T-helper 9 cell (primary cell): ENCODE measurements at places on chromosomes 2 and 18.

- no peak for DNase-seq
Measured at GRCh38 chr2:53545604-53546003, 222.0 kb upstream of the CHAC2 start.

DNA sequence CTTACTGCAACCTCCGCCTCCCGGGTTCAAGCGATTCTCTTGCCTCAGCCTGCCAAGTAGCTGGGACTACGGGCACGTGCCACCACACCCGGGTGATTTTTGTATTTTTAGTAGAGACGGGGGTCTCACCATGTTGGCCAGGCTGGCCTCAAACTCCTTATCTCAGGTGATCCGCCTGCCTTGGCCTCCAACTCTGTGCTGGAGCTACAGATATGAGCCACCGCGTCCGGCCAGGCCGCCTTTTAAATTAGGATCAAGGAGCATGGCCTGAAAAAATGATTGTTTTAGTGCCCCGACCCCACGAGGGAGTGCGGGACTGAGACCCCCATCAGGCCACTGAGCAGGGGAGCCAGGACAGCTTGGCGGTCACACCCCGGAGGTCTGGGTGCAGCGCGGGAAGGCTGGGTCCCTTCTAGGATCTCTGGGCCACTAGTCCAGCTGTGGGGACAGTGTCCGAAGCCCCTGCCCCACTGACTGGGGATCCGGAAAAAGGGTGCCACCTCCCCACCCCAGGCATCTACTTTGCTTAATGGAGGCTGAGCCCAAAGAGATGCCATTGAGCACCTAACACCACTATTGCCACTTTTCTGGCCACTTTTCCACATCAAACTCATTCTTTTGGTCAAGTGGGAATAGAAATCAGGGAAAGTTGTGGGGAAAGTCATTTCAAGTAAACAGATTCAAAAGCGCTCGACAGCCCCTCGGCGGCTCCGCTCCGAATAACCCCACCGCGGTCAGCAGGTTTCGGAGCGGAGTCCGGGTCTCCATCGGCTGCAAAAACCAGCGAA lies 19.7 kb upstream of the DNMT3A start:
- DNase-seq: no peak

DNA sequence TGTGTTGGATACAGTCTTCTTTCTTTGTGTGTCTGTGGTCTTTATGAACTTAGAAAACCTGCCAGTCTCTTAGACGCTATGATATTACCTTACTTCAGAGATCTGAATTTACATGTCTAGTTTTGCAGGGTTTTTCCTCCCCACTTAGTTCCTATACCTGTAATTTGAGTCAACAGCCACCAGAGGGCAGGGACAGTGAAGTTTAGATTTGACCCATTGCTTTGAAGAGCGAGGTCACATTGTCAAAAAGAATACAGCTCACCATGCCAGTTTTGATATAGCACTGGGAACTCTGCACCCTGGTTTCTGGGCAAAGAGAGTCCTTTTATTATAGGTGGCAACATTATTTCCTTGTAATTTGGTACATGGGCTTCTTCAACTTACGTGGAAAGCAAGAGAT lies 102.3 kb downstream of the MAPK4 start:
- DNase-seq: no peak

DNA sequence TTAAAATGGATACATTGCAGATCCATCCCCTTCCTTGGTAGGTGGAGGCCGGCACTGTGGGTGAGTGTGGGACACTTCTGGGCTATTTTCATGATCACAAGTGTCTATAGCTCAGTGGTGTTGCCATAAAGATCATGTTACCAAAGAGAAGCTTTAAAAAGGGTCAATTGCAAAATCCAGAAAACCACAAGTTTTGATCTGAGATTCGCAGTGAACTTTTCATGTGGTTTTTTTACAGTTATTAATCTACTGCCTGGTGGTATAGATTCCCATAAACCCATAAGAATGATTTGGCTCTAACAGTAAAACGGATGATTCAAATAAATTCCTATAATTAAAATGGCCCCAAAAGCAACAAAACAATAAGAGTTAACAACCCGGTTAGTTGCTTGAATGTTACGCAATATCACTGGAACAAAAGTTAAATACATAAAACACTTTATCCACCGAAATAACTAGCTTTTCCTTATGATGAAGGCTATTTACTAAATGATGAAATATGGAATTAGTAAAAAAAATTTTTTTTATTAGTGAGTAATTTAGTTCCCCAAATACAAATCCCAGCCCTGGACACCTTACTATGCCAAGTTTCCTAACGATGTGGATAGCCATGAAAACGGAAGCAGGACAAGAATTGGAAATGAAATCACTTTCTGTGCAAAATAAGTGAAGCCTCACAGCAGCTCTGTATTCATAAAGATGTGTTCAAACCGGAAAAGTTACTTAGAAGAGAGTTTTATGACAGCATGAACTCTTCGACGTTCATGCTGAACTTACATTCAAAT lies 95.6 kb upstream of the THOC1 start:
- DNase-seq: no peak

- no peak for DNase-seq
Measured at GRCh38 chr18:24582771-24583170, 122.3 kb downstream of the HRH4 start.

GRCh38 chr18:57974585-57975265 lies 69.3 kb upstream of the NEDD4L start:
- no peak for DNase-seq

DNA sequence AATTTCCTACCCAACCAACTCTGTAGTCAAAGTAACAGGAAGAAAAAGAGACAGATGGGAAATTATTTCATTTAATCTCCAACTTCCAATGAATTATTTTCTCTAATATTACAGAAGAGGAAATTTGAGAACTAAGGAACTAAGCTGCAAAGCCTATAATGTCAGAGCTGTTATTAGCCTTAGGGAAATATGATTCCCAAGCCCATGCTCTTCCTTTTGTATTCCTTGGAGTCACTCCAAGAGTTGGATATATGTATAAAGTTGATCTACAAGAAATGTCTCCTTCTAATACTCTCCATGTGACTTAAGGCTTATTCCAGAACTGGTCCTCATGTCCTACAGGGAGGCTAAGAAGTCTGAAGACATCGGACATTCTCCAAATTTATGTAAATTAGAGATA lies 31.6 kb upstream of the VWC2L start:
- DNase-seq: no peak

DNA sequence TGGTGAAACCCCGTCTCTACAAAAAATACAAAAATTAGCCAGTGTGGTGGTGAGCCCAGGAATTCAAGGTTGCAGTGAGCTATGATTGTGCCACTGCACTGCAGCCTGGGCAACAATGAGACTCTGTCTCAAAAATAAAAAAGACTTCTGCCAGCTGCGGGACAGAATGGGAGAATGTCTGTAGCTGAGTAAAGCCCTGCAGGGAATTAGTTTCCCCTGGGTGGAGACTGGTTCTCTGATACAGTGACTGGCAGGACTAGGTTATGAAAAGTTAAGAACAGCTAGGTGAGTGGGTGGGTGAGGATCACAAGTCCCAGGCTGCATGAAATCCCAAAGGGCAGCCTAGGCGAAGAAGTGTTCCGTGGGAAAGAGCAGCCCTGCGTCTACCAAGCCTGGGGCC lies 13.8 kb upstream of the CATIP start:
- DNase-seq: no peak

- DNase-seq: no peak
Measured at GRCh38 chr2:233456111-233456510, 101.8 kb downstream of the DGKD start.

DNA sequence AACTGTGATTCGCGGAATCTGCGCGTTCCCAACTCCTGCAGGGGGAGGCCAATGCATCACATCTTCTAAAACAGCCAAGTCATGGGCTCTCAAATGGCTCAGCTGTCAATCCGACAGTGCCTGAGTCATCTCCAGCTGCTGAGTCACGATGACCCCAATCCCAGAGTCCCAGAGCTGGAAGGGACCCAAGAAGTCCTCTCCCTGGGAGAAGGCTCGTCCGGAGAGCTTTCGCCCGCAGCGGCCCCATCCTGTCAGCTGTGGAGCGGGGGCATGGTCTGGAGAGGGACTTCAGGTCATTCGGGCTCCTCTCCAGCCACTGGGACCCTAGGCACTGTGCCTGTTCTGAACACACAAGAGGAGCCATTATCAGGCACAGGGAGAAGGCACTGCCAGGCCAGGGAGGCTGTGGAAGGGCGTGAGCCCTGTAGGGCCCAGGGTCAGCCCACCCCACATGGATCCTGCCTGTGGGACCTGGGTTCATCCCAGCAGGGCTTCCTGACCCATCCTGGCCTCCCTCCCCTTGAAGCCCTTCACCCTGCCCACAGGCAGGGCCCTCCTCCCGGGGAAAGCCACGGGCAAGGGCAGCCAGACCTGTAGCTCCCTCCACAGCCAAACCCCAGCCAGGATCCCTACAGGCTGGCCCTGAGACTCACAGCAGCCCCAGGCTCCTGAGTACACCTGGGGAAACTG lies 47.6 kb upstream of the GPC1 start:
- no peak for DNase-seq

- no peak for DNase-seq
Measured at GRCh38 chr2:165905269-165905668, 48.3 kb downstream of the TTC21B start.

DNA sequence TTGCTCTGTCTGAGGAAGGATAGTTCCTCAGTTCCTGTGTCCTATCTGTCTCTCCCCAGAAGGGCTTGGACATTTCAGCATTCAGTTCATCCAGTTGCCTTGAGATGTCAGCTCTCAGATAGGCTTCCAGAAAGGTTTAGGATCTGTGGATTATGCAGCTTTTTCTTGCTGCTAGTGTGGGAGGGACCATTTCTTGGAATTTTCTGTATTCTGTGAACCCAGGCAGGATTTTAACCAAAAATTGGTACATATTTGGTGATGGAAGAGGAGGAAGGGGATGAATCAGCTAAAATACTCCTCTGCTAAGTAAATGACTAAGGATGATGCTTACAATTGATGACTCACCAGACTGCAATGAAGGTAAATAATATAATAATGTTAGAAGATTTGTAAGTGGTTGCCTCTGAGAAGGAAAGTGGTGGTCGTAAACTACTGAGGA lies 58.6 kb upstream of the DOCK10 start:
- DNase-seq: no peak

DNA sequence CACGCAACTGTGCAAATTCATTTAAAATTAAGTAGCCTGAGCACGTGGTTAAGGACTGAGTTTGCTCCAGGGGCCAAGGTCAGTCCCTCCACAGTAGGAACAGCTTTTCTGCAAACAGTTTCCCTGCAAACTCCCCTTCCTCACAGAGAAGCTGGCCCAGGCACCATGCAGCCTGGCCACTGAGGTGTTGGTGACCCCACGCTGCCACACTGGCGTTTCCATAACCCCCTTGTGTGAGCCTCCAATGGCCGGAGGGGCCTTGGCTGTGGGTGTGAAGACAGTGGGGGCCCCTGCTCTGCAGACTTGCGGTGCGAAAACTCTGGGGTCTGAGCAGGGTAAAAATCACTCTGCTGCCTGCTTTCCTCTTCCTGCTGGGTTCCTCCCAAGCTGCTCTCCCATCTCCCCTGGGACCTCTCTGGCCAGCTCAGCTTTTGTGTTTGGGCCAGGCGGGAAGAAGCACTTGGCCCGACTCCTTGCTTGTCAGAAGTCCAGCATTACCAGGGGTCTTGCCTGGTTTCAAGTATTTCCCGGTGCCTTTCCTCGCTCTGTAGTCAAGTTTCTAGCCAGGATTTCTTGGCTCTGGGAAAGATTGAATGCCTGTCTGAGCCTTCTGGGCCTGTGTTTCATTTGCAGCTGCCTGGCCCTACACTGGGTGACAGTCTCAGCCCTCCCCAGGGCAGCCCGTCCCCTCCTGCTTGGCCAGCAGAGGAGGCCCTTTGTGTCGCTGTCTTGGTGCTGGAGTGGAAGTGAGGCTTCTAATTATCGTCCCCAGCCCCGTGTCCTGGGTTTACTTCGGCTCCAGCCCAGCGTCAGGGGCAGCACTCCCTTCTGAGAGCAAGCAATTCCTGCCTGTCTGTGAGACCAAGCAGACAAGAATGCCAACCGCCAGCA lies 131.4 kb upstream of the SLC1A4 start:
- DNase-seq: no peak

GRCh38 chr2:206804326-206804725 lies 38.9 kb downstream of the FASTKD2 start:
- no peak for DNase-seq

- DNase-seq: no peak
Measured at GRCh38 chr2:218993345-218994315, at the start of gene CRYBA2. CRYBA2 (minus strand) TSS chr2:218993422; CDS start chr2:218993176, 246 bp downstream.

- DNase-seq: no peak
Measured at GRCh38 chr2:134336921-134337320, 83.0 kb downstream of the MGAT5 start.

DNA sequence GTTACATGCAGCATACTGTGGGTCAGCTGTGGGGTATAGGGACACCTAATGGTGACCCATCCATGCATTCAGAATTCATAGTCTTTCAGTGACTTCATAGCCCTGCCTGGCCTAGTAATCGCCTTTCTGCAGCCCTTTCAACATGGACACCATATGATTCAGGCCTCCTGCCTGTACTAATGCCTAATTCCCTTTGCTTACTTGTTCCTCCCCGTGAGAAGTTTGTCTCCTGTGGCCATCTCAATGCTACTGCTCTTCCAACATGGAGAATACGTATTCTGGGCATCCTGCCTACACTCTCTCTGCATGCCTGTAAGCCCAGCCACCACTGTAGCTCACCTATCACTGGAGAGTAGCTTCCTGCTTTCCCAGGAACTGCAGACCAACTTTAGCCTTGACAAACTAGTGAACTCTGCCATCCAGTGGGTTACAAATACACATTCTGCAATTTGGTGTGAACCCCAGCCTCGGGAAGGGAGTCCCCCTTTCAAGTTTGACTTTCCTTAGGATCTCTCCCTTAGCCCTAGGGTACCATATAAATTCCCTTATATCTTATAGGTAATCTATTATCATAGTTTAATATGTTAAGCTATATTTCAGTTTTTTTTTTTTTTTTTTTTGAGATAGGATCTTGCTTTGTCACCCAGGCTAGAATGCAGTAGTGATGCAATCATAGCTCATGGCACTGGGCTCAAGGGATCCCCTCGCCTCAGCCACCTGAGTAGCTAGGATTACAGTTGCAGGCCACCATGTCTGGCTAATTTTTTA lies 22.3 kb downstream of the M1AP start:
- no peak for DNase-seq

DNA sequence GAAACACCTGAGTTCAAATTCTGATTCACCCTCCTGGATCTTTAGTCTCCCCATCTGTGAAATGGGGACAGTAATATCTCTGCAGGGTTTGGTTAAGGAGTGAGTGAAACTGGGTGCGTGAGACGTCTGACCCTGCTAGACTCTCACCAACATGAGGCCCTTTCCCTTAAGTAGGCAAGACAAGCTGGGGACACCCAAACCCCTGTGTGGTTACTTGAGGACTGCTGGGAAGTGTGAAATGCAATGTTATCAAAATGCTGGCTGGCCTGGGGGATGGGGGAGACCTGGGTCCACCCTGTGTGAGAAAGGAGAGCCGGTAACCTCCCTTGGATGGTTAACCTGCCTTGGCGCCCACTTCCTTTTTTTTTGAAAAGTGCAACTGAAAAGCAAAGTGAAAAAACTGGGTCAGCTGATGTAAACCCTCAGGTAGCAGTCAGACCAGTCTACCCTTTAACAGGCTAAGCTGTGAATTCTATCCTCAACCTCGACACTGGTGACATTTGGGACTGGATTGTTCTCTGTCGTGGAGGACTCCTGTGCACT lies 82.3 kb downstream of the INPP5D start:
- DNase-seq: no peak

GRCh38 chr2:129296806-129297205 lies 682.7 kb upstream of the RAB6C start:
- no peak for DNase-seq

GRCh38 chr2:147388217-147388616 lies 456.6 kb upstream of the ACVR2A start:
- no peak for DNase-seq

- DNase-seq: no peak
Measured at GRCh38 chr2:104504331-104505073, 349.4 kb upstream of the POU3F3 start.
